ENCODE measurements at places on chromosomes 11 and 22. TPM values are rescaled to one million over a fixed set of nuclear protein-coding genes. Genes with fewer than 3 reads are reported as not detected.

DNA sequence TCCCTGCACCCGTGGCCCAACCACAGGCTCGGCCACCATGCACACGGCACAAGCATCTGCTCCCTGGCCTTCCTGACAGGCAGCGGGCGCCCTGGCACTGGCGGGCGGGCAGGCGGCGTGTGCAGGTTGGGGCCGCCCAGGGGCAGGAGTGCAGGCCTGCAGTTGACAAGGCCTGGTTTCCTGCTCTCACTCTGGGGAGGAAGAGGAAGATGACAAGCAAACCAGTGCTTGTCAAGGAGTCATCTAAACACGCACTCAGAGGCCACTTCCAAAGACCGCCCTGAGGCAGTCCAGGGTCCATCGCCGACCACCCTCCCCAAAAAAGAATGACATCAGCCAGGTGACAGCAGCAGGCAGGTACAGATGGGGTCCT is 65.3 kb upstream of the LINC01488 start:
- DNase-seq: peak; percentile 46

The MYBPC3 gene
- 0.06 TPM for polyA plus RNA-seq

The TRIM66 gene
- polyA plus RNA-seq: 5.8 TPM

The ARHGAP8 gene
- 0.84 TPM for polyA plus RNA-seq

- no peak for DNase-seq
Observed at GRCh38 chr11:12275818-12276217, 101.6 kb upstream of the PARVA start.

DNA sequence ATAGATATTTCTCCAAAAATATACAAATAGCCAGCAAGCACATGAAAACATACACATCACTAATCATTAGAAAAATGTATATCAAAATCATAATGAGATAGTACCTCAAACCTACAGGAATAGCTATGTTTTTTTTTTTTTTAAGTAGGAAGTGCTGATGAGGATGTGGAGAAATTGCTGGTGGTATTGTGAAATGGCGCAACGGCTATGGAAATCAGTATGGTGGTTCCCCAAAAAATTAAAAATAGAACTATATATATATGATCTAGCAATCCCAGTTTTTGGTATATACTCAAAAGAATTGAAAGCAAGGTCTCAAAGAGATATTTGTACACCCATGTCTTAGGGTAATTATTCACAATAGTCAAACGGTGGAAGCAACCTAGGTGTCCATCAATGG is 46.0 kb upstream of the HIPK3 start:
- peak; percentile 45 for DNase-seq

The NLRP14 gene
- polyA plus RNA-seq: 0.05 TPM

The OR52H1 gene
- not detected for polyA plus RNA-seq

The CTSW gene
- polyA plus RNA-seq: 0.88 TPM

DNA sequence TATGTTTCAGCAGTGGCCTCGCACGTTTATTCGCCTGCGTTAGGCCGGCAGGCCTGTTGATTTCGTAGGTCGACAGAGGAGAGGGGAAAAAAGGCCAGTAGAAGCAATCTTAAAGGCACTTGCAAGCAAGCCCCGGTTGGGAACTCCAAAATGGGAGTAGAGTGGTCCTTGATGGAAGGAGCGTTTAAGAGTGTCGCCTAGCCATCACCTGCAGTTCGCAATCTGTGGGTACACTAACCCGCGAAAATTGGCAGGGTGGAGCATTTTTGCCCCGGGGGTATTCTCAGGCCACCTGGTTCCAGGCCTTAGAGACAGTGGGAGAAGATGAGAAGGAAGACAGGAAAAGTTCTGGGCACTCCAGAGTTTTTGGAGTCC is 1.1 kb downstream of the EWSR1 start:
- no peak for DNase-seq

The BAIAP2L2 gene
- 1.4 TPM for polyA plus RNA-seq

DNA sequence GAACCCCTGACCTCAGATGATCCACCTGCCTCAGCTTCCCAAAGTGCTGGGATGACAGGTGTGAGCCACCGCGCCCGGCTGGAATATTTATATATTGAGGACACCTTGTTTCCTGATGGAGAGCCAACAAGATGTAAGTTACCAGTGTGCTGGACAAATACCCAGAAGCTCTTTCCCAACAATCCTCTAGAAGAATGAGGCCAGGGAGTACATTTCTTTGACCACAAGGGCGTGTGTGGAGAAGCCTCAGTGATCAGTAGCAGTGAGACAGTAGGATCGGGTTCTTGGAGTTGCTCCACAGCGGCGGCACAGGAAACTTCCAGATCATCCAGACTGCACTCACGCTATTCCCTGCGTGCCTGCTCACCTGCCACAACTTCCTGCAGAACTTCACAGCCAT is 10.3 kb upstream of the POLA2 start:
- no peak for DNase-seq

The OR51B4 gene
- not detected for polyA plus RNA-seq

- peak; percentile 77 for DNase-seq
Observed at GRCh38 chr11:63761931-63762653, 6.5 kb downstream of the ZFTA start.

GRCh38 chr22:23012081-23012622 is 58.2 kb upstream of the GNAZ start:
- DNase-seq: no peak

The ST14 gene
- polyA plus RNA-seq: 4.5 TPM

DNA sequence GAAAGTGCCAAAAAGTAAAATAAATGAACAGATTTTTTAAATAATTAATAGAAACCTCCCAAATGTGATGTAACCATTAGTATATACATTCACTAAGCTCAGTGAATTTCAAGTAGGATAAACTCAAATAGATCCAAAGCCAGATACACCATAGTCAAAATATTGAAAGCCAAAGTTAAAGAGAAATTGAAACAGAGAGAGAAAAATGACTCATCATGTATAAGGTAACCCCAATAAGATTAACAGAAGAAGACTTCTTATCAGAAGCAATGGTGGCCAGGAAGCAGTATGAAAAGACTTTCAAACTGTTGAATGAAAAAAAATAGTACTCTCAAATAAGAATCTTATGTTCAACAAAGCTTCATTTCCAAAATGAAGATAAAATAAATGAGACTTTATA is 70.5 kb downstream of the LUZP2 start:
- no peak for DNase-seq

DNA sequence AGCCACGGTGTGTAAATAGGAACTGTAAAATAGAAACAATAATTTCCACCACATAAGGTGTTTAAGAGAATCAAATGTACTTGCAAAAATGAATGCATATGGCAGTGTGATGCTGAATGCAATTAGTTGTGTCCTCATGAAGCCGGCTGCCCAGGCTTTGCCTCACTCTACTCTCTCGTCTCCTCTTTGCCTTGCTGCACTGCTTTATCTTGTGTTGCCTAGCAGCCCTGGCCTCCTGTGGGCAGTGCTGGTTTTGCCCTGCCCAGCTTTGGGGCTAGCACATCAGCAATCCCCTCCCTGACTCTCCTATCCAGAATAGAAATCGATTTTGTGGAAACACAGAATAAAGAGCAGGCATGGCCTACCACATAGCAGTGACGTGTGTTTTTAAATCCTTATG is 30.0 kb downstream of the LRRC32 start:
- no peak for DNase-seq

DNA sequence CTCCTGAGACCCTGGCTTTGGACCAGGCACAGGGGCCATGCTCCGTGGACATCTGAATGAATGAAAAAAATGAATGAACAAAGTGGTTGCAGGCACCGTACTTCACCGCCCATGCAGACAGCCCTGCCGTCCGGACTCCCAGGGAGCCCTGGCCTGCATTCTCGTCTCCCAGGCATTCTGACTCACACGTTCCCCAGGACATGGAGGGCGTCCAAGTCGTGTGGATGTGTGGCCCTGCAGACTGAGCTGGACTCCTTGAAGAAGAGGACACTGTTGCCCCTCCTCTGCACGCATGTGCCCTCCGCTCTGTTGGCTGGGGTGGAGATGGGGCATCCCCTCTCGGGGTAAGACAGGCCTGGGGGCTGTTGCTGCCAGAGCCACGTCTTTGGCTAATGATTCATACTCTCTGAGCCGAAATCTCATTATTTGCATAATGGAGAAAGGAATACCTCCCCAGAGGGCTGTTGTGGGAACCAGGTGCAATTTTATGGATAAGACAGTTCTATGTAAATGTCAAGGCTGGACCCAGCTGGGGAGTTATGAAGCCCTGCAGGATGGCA is 49.7 kb downstream of the RTL6 start:
- peak; percentile 89 for DNase-seq

- no peak for DNase-seq
Observed at GRCh38 chr11:79691445-79691844, 250.6 kb upstream of the TENM4 start.

DNA sequence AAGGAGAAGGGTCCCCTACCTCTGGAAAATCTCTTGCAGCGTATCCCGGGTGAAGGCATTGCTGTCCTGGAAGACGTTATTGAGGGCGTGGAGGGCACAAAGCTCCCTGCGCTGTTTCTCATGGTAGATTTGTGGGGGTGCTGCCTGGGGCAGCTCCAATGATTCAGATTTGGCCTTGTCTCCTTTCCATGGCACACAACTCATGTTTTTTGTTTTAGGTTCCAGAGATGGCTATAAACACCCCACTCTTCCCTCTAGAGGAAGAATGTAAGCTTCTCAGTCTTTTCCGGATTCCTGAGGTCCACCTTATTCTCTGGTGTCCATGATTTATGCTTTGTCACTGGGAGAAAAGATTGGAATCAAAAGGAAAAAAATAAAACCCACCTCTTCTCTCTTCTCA is 959 bp downstream of the JOSD1 start:
- peak; percentile 49 for DNase-seq

The TEX12 gene
- not detected for polyA plus RNA-seq

The TLCD5 gene
- polyA plus RNA-seq: 7.6 TPM

The CRYBA4 gene
- not detected for polyA plus RNA-seq
